ENCODE measurements at places on chromosomes 13 and 19.

GRCh38 chr13:25068810-25069209, 27.1 kb upstream of the PABPC3 start:
- no peak for DNase-seq

GRCh38 chr13:105463011-105463501, 1072.4 kb downstream of the EFNB2 start:
- no peak for DNase-seq

GRCh38 chr19:54875506-54875905, 1.5 kb downstream of the FCAR start:
- DNase-seq = no peak

DNA sequence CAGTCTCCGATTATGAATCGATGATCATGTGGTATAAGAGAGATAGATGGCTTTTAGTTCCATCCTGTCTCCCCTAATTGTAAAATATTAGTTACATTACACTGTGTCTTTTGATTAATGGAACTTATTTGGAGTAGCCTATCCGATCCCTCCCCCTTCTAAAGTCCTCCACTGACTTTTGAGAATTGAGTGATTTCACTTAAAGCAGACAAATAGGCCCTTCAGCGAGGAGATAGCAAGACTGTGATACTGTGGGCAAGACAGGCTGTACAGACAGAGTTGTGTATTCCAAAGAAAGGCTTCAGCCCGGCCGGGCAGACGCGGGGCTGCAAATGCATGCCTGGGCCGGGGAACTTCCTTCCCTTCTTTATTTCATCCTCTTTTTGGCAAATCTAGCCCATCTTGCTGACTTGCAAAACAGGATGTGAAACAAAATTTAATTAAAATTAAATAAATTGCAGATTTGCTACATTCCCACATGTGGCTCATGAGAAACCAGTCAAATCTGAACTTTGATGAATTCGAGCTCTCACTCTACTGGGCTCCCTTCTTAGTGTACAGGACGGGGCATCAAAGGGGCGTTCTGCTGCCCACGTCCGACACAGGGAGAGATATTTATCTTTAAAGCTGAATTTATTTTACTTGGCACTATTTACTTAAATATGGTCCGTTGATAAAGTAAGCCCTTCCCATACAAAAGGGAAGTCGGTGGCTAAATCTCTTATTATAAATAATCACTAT, 314.8 kb downstream of the ZNF536 start:
- DNase-seq = no peak

GRCh38 chr19:5894704-5895349, 8.8 kb downstream of the NDUFA11 start:
- no peak for DNase-seq

GRCh38 chr13:48220981-48221685, 11.9 kb upstream of the ITM2B start:
- DNase-seq = peak; percentile 31

DNA sequence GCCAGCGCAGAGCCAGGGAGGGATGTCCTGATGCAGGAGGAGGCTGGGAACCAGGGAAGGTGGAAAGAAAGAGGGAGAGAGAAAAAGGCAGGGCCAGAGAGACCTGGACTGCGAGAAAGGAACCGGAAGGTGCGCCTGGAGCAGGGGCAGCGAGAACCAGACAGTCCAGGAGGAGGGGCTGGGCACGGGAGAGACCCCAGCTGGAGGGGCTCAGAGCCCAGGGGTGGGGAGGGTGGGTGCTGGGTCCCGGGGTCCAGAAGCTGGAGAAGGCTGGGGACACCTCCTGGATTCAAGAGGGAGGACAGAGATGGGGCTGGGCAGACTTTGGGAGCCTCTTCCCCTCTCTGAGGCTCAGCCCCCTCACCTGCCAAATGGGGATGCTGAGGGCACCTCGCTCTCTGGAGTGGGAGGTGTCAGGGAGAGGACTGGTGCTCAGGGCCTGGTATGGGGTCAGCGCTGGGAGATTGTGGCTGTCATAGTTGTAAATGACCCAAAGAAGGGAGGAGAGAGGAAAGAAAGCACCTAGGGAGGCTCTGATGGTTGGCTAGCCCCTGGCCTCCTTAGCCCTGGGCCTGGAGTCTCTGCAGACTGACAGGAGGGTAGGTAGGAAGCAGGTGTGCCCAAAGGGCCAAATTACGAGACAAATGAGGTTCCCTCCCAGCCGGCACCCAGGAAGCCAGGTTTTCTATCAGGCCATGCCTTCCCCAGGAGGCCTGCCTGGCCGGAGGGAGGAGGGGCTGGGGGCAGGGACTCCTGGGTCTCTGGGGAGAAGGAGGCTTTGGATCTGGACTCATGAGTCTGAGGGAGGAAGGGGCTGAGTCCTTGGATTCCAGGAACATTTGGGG, 1.3 kb upstream of the SPACA6 start:
- no peak for DNase-seq

- no peak for DNase-seq
Measured at GRCh38 chr13:64420181-64420580, 2810.0 kb downstream of the PCDH9 start.

- DNase-seq = peak; percentile 70
Measured at GRCh38 chr13:50126993-50127725, 111.9 kb downstream of the KCNRG start.

DNA sequence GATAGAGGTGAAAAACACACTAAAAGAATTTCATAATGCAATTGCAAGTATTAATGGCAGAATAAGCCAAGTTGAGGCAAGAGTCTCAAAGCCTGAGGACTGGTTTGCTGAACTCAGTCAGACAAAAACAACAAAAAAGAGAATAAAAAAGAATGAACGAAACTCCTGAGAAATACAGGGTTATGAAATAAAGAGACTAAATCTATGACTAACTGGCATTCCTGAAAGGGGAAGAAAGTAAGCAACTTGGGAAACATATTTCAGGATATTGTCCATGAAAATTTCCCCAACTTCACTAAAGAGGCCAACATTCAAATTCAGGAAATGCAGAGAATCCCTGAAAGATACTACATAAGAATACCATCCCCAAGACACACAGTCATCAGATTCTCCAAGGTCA, 47.8 kb downstream of the UBL3 start:
- no peak for DNase-seq

GRCh38 chr13:52103386-52103785, 25.5 kb downstream of the NEK5 start:
- DNase-seq = no peak

GRCh38 chr13:44125943-44126469, 246.3 kb downstream of the LACC1 start:
- no peak for DNase-seq

GRCh38 chr13:39385621-39386231, 217.3 kb downstream of the LHFPL6 start:
- DNase-seq = no peak

GRCh38 chr13:46575818-46576221, 22.9 kb downstream of the LRCH1 start:
- no peak for DNase-seq

DNA sequence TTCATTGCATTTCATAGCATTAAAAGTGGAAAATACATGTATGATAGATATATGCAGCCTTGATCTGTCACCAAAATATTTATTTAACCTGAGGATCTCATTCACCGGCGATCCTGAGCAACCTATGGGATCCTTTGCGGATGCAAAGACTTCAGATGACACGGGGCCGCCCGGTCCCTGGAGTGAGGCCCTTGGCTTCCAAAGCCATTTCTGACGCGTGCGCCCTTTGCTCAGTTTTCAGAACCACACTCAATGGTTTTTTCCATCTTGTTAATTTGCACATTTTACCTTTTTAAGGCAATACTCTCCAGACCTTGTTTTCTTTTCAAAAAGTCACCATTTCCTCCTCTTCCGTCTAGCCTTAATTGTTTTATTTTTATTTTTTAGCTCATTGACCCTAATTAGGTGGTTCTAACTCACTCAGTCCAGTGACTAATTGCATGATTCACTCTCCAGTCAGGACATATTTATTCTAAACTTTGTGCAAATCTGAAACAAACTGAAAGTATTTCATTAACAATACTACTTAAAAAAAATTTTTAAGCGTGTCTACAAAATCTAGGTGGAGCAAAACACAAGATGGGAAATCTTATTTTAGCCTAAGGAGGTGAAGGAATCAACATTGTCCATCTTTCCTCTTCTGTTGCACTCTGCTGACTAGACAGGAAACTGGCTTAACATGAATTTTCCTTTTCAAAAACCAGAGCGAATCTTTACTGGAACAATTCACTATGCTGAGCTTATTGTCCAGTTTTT, 47.9 kb downstream of the COL4A1 start:
- no peak for DNase-seq

DNA sequence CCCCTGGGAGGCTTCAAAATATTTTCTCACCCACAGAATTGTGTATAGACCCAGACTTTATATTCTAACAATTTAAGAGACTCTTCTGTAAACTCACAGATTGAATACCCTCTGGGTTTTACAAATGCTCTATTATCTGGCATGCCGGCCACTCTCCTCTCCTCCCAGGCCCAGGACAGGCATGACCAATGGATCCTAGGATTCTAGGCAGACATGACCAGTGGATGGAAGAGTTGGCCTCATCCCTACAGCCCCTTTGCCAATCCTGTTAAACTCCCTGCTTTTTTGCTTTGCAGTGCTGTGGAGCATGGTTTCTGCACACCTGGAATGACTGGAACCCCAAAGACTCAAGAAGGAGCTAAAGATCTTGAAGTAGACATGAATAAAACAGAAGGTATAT, 5.8 kb downstream of the ACSBG2 start:
- DNase-seq = no peak

DNA sequence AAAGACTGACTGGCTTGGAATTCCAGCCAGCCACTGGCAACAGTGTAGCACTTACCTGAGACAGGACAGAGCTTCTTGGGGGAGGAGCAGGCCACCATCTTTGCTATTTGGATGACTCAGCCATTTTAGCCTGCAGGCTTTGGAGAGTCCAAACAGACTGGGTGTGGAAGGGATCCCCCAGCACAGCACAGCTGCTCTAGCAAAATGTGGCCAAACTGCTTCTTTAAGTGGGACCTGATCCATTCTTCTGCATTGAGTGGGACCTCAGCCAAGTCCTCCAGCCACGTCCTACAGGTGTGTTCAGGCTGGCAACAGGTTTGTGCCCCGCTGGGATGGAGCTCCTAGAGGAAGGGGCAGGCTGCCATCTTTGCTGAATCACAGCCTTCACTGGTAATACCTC, 80.0 kb downstream of the NDFIP2 start:
- DNase-seq = no peak

- DNase-seq = no peak
Measured at GRCh38 chr13:34172048-34172447, 354.1 kb downstream of the RFC3 start.

DNA sequence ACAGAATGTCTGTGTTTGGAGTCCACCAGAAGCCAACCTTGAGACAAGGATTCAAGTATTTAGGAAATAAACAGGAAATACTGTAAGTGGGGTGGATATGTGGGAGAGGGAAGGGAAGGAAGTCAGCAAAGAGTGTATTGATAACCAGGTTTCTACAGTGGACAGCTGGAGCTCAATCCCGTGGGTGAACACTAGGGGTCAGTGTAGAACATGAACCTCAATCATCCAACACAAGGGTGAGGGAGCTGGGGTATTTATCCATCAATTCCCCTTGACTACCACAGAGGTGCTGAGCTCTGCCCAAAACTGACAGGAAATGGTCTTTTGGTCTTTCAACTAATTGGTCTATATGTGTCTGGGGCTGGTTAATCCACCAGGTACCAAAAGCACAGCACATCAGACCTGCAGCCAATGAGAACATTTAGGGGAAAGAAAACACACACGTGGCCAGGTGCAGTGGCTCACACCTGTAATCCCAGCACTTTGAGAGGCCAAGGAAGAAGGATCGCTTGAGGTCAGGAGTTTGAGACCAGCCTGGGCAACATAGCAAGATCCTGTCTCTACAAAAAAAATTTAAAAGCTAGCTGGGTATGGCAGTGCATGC, 5.6 kb upstream of the SYDE1 start:
- peak; percentile 66 for DNase-seq

- DNase-seq = peak; percentile 8
Measured at GRCh38 chr13:95707035-95707434, 30.1 kb downstream of the DNAJC3 start.

GRCh38 chr13:76723551-76724232, 162.5 kb downstream of the KCTD12 start:
- DNase-seq = peak; percentile 31

DNA sequence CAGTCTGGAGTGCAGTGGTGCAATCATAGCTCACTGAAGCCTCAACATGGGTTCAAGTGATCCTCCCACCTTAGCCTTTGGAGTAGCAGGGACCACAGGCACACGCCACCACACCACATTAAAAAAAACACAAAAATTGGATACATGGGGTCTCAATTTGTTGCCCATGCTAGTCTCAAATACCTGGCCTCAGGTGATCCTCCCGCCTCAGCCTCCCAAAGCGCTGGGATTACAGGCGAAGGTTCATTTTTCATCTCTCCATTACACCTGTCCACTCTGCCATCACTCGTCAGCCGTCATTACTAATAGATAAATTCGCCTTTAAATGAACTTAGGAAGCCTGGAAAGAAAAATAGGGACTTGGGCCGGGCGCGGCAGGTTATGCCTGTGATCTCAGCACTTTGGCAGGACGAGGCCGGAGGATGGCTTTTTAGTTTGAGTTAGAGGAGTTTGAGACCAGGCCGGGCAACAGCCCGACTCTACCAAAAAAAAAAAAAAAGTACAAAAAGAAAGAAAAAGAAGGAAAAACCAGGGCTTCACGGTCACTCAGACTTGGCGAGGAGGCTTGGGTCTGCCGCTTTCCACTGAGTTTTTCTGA, 685 bp upstream of the SUPT5H start:
- DNase-seq = no peak

- no peak for DNase-seq
Measured at GRCh38 chr13:94901070-94901469, 188.7 kb upstream of the SOX21 start.

DNA sequence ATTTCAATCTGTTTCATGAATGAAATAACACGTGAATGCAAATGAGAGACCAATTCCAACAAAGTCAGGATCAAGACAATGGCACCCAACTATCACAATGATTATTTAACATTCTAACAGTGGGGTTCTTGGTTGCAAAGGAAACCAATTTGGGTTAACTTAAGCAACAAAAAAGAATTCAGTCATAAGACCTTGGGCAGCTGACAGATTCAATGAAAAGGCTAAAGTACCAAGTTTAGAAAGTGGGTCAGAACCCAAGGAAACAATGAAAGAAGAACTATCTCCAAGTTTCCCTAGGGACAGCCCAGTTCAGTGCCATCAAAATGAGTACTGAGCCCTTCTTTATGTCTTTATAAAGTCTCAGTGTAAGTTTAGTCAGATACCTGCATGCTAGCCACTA, 17.5 kb upstream of the SIGLEC14 start:
- DNase-seq = no peak

GRCh38 chr13:106078191-106078590, 457.3 kb downstream of the EFNB2 start:
- no peak for DNase-seq

- no peak for DNase-seq
Measured at GRCh38 chr13:94342436-94343242, 136.8 kb downstream of the DCT start.

- DNase-seq = no peak
Measured at GRCh38 chr13:100344544-100344943, 244.0 kb downstream of the GGACT start.

All from CD4-positive, alpha-beta T cell treated with Interleukin-6 for 4 hours (primary cell).